ENCODE measurements at places on chromosomes 12 and 14.

DNA sequence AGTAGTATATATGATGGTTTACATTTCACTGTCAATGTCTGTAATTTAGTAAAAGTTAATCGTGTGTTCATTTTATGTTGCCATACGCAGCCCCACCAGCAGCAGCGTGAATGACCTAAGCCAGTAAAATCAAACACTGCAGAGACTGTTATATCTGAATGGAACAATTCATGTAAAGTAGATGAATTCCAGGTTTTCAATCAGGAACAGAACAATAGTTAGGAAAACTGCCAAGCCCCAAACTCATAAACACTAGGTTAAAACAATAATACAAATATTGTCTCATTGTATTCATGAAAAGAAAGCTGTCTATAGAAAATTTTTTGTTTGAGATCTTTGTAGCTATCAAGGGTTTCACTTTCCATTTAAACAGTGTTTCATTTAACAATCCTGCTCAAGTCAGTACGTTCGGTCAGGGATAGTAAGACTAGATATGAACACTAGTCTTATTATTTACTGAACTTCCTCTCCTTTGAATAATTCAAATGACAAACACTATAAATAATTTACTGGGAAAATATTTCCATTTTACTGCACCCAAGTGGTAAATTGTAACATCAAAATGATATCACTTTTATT lies 256.8 kb upstream of the FLRT2 start:
- no peak for DNase-seq

- no peak for DNase-seq
Measured at GRCh38 chr12:96234591-96235483, 40.7 kb downstream of the ELK3 start.

DNA sequence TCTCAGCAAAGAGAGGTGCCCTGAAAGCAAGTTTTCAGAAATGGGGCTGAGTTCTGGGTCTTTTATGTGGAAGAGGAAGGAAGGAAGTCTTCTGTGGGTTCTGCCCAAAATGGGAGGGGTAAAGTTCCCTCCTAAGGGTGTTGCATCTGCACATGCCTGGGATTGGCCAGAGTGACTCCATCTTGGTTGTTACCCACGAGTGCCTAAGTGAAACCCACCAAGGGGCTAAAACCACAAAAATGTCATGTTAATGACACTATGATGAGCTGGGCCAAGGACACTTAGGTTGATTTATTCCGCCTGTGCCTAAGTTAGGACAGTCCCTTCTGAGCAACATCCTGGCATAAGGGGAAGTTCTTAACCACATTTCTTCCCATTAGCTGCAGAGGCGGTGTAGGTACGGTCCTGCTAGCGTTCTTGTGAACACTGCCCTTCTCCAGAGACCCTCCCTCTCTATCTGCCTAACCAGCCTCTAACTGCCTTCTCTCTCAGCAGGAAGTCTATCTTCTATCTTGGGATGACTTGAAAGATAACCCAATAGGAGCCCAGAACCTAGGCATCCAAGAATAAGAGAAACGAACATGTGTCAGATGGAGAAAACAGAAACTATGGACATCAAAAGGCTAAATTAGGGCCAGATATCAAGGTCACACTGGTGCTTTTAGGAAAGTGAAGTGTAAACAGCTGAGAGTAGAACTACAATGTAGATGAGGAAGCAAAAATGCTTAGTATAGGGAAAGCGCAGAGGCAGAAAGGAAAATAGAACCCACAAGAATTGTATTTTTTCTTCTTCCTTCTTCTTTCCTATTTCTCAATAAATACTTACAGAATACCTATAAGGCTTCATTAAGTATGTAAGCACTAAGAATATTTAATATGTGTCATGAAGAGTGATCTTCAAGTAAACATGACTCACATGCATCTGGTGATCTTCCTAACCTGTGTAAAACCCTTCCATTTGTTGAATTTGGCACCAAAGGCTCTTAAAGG lies 104.2 kb upstream of the AMN1 start:
- DNase-seq: no peak

DNA sequence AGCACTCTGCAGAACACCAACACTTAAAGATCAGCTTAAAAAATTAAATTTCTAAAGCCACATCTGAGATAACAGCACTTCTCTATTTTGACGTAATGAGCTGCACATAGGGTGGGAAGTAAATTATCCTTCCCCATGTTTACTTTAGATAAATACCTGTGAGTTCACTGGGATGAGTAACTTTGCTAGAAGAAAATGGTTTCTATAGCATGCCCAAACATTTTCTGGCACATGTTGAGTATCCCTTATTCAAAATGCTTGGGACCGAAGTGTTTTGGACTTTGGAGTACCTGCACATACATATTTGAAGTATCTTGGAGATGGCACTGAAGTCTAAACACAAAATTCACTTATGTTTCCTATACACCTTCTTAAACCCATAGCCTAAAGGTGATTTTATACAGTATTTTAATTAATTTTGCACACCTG lies 6.6 kb downstream of the SLC38A2 start:
- DNase-seq: no peak

- no peak for DNase-seq
Measured at GRCh38 chr14:52977798-52978197, 26.9 kb upstream of the FERMT2 start.

DNA sequence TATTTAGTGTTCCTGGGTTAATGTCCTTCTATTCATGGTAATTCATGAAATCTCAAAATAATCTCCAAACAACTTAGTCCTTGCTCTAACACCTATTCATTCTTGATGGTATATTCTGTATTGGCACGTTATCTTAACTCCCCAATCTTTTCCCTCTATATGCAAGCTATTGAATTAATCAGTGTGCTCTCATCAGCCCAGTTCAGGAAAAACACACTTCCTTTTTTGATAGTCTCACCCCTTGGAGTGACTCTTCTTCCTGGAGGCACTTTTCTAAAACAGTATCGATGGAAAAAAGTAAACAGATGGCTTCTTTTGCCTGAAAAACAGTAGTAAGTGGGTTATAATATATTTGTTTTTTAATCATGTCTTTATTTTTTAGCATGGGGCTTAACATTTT lies 28.6 kb downstream of the TULP3 start:
- no peak for DNase-seq

DNA sequence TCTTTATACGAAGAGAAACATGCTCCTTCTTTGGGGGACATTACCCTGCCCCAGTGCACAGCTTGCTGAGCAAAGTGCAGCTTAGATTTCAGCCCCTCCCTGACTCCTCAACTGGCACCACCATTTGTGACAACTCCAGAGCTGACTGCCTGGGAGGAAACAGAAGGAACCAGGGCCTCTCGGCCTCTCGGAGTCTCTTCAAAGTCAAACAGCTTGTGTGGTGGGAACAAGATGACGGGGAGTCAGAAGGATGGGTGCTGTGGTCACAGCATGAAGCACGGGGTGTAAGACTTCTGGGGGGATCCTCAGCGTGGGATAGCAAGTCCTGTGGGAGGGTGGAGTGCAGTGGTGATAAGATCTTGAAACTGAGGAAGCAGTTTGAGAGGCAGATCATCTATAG lies 123.5 kb upstream of the BCL2L14 start:
- no peak for DNase-seq
